Tracheal epithelial cell (primary cell): ENCODE measurements at places on chromosomes 4 and X. TPM values are rescaled to one million over a fixed set of nuclear protein-coding genes. Genes with fewer than 3 reads are reported as not detected.

The ARSD gene
- 12.4 and 21.7 TPM in 2 replicates for total RNA-seq

The ABHD18 gene
- total RNA-seq = 4.8 and 7.7 TPM in 2 replicates

The TMEM35A gene
- total RNA-seq = not detected in 2 replicates

The TMPRSS11A gene
- under 0.01 TPM in 1 of 2 replicates, not detected in the other for total RNA-seq

The PAGE3 gene
- not detected in 2 replicates for total RNA-seq

The ITIH6 gene
- not detected in 2 replicates for total RNA-seq

The TMSB15A gene
- total RNA-seq = 0.24 TPM in 1 of 2 replicates, not detected in the other

The ZXDB gene
- 20.2 and 21.9 TPM in 2 replicates for total RNA-seq

The FRG2 gene
- not detected in 2 replicates for total RNA-seq

The SLC9A6 gene
- 15.2 and 19.6 TPM in 2 replicates for total RNA-seq

The GAGE13 gene
- not detected in 2 replicates for total RNA-seq

The MAGEA11 gene
- total RNA-seq = not detected in 2 replicates

The DMRTC1 gene
- total RNA-seq = not detected in 2 replicates

The GAB1 gene
- 6.0 and 7.5 TPM in 2 replicates for total RNA-seq

The VCX3B gene
- total RNA-seq = not detected in 2 replicates

The MAP7D2 gene
- under 0.01 and 0.24 TPM in 2 replicates for total RNA-seq

The FGD1 gene
- total RNA-seq = 2.7 and 2.8 TPM in 2 replicates

The UGT2B11 gene
- not detected in 2 replicates for total RNA-seq

The SPP1 gene
- 2.3 and 139 TPM in 2 replicates for total RNA-seq

The SOX3 gene
- total RNA-seq = not detected in 2 replicates

The PLXNA3 gene
- 11.3 TPM in 2 replicates for total RNA-seq

The HMX1 gene
- not detected in 2 replicates for total RNA-seq

The F9 gene
- total RNA-seq = not detected in 2 replicates

The USP26 gene
- total RNA-seq = not detected in 2 replicates

The RBM46 gene
- total RNA-seq = under 0.01 and 0.43 TPM in 2 replicates

The PHKA1 gene
- 12.8 and 14.9 TPM in 2 replicates for total RNA-seq

The TEX11 gene
- total RNA-seq = not detected in 2 replicates

The GPR34 gene
- not detected in 2 replicates for total RNA-seq

The DDIT4L gene
- 0.43 and 1.2 TPM in 2 replicates for total RNA-seq

The OPRPN gene
- total RNA-seq = not detected in 2 replicates

The MRFAP1 gene
- total RNA-seq = 26.2 and 39.3 TPM in 2 replicates

The ADH1A gene
- not detected in 2 replicates for total RNA-seq

The CCDC110 gene
- total RNA-seq = under 0.01 TPM in 2 replicates

The ASB12 gene
- total RNA-seq = not detected in 2 replicates
